ENCODE measurements at places on chromosomes 2 and 18.

DNA sequence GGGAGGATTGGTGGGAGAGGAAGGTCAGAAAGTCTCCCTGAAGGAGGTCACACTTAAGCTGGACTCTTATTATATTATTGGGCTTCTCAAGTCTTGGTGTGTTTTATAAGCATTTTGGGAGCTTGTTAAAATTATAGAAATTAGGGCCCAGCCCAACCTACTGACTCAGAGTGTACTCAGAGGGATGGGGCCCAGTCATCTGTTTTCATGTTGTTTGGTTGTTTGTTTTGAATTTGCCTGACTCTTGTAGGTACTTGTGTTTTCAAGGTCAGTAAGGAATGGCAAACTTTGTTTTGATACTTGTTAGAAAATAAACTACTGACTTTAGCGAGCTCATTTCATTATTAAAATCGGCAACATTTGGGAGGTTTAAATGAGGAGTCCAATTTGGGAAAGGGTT lies 152.0 kb downstream of the INSIG2 start:
- no peak for DNase-seq

DNA sequence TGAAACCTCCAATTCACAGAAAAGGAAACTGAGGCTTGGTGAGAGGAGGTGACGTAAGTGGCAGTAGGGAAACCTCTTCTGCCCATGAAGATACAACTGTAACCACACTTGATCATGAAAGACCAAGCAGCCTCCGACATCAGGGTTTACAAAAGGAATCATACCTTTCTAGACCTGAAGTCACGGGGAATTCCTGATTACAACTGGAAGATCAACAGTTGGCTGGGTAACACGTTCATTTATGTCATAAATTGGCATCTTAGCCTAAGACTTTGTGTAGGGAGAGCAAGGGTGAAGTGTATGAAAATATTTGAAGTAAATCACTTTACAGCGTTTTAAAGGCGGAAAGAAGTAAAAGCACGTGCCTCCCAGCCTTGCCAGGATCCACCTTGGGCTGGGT lies 922 bp downstream of the HS1BP3 start:
- no peak for DNase-seq

DNA sequence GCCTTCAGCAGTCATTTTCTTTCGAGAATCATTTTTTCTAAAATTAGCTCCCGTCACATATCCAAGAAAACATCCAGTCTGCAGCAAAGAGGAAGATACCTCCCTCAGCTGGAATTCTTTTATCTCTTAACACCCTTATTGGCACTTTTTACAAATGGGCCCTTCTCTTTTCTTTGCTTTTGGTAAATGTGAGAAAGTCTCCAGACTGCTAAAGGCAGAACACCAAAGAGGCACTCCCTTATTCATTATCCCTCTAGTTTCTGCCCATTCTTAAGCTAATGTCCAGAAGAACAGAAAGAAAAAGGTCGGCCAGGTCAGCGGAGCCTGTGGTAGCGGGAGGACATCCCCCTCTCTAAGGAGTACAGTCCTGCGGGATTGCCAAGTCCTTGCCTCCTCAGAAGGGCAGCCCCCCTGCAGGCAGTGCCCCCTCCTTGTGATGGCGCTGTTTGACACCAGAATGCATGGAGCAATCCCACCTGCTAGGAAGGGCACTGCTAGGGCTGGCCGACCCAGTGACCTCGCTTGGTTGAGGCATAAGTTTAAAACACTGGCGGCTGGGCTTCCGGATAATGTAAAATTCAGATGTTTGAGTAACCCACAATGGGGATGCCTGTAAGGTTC lies 34.0 kb downstream of the ST6GAL2 start:
- DNase-seq, result no peak

GRCh38 chr2:168119515-168120141 lies 127.8 kb downstream of the STK39 start:
- peak; percentile 54 for DNase-seq

GRCh38 chr2:113209011-113209645 lies 35.4 kb downstream of the PSD4 start:
- DNase-seq, result no peak

DNA sequence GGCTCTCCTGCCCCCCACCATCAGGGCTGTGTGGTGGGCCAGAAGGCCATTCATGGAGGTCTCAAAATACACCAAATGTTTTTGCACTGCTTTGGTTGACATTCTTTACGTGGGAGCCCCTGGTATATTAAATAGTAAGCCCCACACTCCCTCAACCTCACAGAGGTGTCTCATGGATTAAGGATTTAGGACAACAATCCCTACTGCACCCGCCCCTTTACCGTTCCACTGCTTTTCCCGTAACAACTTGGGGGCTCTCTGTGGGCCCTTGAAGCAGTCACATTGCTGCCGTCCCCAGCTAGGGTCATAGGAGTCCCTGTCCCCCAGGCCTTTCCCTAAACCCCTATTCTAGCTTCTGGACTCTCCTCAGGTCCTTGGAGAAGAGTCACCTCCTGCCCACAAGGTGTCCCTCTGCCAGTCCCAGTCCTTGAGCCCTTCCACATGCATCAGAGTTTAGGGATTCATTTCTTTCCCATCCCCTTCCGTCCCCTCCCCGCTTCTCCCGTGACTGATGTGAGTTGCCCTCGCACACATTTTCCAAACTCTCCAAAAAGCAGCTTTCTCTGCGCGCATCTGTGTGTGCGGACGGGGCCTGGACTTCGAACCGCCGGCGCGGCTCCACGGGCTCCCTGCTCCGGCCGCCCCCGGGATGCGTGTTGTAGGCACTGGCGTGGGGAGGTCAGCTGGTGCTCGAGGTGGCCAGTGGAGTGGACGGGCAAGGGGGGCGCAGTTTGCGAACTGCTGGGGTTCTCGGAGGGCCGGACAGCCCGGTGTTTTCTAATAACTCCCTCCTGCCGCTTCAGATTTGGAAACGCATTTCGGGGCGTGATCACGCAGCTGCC lies 84.8 kb downstream of the LYPD1 start:
- no peak for DNase-seq

DNA sequence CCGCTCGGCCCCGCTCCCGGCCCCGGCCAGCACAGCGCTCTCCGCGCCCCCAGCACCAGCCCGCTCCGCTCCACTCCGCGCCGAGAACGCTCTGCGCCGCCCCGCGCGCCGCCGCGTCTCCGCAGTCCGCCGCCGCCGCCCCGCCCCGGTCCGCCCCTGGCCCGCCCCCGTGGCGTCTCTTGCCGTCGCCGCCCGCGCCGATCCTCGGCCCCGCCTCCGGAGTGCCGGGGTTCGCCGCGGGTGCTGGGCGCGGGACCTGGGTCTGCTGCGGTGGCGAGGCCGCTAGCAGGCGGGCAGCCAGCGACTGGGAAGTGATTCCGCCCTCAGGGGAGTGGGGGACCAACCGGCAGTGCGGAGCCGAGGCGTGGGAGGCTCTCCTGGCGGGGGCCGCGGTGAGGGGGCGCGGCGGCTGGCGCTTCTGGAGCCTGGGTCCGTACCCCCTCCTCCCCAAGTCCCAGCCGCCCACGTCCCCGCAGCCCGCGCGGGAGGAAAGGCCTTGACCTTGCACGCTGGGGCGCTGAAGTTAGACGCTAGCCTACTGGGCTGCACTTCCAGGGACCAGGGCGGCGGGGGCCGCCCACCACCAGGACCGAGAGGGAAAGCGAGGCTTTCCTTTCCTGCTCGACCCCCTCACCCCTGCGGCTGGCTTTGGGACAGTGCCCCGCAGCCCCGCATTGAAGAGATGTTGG lies at the start of gene HS6ST1:
TSS of gene HS6ST1 (minus strand) at position 93 of the 689 bp plus-strand sequence. CDS start 305 bp downstream, outside the sequence.
- peak; percentile 87 for DNase-seq

DNA sequence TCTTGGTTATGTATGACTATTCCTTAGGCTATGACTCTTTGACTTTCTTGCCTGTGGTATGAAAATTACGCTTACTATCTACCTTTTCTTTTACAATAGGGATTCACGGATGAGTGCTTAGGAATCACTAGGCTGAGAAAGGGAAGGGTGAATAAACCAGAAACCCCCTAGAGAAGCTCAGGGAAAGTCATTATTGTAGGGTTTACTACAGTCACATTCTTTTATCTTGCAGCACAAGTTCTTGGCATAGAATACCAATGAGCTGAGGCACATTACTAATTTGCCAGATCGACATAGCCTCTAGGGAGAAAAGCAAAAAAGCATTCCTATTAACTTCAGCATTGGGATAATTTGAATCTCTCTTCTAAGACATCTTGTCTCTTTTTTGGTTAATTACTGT lies 103.3 kb downstream of the ST6GAL2 start:
- no peak for DNase-seq

- DNase-seq, result no peak
These were observed 7.0 kb upstream of the TNS1 start for GRCh38 chr2:218009765-218010139.

DNA sequence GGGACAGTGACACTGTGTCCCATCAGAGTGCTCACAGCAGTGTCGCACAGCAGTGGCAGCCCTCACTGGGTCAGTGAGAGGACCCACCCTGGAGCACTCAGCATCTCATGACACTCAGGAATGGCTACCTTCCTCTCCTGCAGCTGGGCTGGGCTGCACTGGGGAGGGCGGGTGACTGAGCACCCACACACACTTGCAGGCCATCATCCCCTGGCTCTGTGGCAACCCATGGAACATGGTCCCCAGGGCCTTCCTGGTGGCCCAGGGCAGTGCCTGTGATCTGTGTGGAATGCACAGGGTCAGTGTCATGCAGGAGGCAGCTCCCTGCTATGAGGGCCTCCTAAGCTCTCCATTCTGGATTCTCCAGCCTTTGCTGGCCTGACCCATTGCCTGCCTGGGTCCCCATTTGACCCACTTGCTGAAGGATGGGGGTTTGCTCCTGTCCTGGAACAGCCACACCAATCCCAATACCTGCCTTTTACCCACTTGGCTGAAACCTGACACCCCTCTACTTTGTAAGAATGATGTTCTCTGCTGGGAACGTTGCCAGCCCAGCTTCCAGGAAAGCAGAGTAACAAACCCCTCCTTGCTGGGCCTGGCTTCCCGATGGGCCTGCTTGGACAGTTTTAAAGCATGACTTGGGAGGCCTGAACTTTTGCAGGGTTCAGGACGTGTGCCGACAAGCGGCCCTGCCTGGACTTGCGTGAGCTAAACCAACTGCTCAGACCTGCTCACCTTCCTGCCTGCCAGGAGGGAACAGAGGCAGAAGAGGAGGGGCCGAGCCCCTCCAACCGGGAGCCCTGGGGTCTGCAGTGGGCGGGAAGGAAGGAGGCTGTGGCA lies 13.7 kb downstream of the HS6ST1 start:
- no peak for DNase-seq

- peak; percentile 66 for DNase-seq
These were observed 24.0 kb downstream of the TMEM177 start for GRCh38 chr2:119702918-119703401.

DNA sequence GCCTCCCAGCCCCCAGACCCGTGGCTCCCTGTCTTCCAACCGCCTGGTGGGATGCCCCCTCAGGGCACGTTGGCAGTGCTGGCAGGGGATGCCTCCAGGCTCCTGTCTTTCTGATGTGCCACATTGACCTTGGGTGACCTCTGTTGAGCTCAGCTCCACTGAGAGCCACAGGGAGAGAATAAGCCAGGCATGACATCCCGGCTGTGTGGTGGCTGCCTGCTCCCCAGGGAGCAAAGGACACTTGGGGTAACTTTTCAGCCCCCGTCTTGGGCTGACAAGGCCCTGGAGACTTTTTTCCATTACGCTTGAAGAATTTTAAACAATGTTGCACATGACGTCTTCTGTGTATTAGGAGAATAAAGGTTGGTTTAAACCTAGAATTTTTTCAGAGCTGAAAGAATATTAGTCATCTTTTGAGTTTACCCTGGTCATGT lies 246.0 kb downstream of the TSN start:
- DNase-seq, result no peak

All from CD4-positive, alpha-beta T cell treated with Interleukin-15 for 4 hours (primary cell).